Stimulated activated CD4-positive, alpha-beta T cell treated with anti-CD3 and anti-CD28 coated beads, Interleukin-1b, Interleukin-23, amount 100 ng/mL, for 48 hours (primary cell): ENCODE measurements at places on chromosomes 13 and 19.

- peak; percentile 81 for DNase-seq
These were observed 3.9 kb downstream of the ANKRD24 start for GRCh38 chr19:4186087-4186993.

- peak; percentile 92 for DNase-seq
These were observed at the start of gene CRTC1 for GRCh38 chr19:18683109-18683957. Gene CRTC1, plus strand, starts transcription at chr19:18683680. Its CDS starts 23 bp downstream, at chr19:18683703.

DNA sequence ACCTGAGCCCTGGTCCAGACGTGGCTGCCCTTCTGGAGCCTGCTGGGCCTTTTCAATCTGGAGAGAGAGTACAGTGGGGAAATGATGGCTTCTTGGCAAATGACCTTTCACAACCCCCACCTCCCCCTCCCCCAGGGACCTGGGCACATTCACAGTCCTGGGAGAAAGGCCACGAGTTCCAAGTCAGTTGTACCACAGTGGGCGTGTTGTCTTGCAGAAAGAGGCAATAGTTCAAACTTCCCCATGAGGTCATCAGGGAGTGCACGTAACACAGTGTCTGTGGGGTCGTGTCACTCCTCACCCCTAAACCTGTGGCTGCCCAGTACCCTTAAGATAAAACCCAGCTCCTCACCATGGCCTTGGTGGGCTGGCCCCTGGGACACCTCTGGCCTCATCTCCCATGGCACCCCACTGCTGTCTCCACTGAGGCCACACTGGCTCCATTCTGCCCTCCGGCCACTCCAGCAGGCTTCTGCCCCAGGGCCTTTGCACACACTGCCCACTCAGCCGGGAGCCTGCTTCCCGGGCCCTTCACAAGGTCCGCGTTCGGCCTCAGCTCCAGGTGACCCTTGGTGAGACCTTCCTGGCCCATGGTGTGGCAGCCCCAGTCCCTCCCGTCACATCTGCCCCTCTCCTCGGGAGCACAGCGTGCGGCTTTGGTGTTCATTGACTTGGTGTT, 13.3 kb downstream of the PLIN4 start:
- no peak for DNase-seq

- DNase-seq = no peak
These were observed 60.8 kb downstream of the F2RL3 start for GRCh38 chr19:16949496-16950023.

GRCh38 chr13:78604782-78605611, 1.6 kb upstream of the POU4F1 start:
- DNase-seq = no peak

- DNase-seq = peak; percentile 56
These were observed 67.3 kb downstream of the TRPM4 start for GRCh38 chr19:49224879-49225278.

DNA sequence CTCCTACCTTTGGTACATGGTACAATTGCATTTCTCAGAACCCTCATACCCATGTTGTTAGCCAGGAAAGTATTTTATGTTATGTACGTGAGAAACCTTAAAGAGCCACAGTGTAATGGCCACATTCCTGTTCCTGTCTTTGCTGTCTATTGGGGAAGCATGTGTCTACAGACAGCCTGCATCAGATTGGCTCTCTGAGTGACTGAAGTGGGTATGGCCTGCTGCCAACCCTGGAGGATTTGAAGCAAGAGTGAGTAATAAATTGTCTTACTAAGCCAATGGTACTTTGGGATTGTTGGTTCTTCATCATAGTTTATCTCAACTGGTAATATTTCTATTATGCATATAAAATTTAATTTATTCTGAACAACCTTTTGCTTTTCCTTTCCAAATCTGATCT, 574.1 kb downstream of the LMO7 start:
- no peak for DNase-seq

DNA sequence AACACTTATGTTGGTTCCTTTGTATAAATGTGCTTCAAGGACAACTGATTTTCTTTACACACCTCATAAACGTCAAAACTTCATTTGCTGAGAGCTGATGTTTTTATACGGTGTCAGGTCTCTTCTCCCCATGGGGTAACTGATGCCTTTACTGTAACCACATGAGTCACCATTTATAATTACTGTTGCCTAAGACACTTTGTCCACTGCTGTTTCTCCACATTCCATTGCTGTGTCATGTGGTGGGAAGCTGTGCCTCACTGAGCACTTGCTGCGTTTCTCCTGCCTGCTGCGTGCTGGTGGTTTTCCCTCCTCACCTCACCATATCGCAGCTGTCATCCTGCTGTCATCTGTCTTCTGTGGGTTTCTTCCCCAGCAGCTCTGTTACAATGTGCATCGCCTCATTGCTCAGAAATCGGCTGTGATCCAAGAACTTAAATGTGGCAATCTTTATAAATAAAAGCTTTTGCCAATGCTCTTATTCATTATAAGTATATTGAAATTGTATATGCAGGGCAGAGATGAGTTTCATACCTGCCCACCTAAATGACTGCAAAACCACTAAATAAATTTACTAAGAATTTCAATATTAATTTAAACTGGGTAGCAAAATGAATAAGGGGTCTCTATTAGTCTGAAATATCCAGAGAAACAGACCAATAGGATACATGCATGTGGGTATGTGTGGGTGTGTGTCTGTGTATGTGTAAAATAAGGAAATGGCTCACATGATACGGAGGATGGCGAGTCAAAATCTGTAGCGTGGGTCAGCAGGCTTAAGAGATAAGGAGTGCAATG, 547.0 kb upstream of the SLITRK5 start:
- no peak for DNase-seq

DNA sequence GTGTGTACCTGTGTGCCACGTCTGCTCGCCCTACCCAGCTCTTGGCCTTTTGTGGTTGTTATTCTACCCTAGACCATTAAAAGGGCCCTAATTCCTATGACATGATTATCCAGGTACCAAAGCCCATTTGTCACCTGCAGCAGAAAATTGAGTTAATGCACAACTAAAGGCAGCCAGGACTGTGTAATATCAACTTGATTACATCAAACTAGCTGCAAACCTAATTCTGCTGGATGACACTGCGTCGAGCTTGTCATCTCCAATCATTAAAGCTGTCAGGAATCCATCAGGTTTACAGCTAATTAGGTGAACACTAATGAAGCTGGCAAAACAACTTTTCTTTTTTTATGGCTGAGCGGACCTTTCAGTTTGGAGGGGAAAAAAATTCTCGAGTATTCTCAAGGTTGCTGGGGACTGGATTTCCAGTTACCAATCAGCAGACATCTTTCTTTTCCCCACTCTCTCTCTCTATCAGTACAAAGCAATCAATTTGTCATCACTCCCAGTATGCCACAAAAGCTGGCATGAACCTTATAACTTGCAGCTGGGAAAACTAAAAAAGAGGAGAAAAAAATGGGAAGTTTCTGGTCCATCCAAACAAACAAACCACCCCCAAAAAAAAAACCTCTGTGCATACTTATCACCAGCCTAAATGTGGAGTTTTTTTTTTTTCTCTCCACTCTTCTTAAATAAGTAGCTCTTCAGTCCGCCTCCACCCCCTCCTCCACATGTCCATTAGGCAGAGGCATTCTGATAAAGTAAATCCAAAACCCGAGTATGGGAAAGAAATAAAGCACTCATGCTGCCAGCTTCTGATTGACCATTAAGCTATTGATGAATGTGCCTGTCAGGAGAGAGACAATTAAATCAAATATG, 2.8 kb downstream of the TSHZ3 start:
- DNase-seq = no peak

DNA sequence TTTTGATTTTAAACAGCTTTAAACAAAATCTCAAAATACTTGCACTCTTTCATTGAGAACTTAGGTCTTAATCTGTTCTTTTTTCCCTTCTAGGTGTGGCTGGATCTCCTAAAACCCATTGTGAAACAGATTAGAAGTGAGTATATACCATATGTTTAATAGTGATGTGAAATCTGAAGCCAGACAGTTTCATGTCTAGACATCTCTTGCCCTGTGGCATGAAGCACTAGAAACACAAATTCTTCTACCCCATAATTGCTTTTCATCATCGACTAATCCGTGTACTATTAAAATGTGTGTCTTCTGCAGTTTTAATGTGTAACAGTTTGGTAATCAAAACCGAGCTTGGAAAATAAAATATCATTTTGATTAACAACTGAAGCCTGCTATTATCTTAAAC, 188.2 kb upstream of the RNF113B start:
- DNase-seq = no peak

- DNase-seq = no peak
These were observed 6.8 kb upstream of the LRFN1 start for GRCh38 chr19:39327363-39328045.

GRCh38 chr19:46521241-46521868, 25.7 kb upstream of the PNMA8B start:
- DNase-seq = no peak

GRCh38 chr13:67619351-67619994, 389.3 kb upstream of the PCDH9 start:
- DNase-seq = no peak

GRCh38 chr13:37613236-37613635, 14.7 kb upstream of the POSTN start:
- no peak for DNase-seq

- DNase-seq = peak; percentile 83
These were observed at the start of gene WIZ for GRCh38 chr19:15449620-15450527. Gene WIZ, minus strand, starts transcription at chr19:15449956. Its CDS starts 1,649 bp downstream, at chr19:15448307.
